Activated T-cell treated with anti-CD3 and anti-CD28 coated beads, Interleukin-2, amount 50 U/mL, for 24 hours (primary cell): ENCODE measurements at places on chromosomes 16 and 17.

- no peak for DNase-seq
Observed at GRCh38 chr17:2481760-2482159, 29.9 kb downstream of the METTL16 start.

- DNase-seq = no peak
Observed at GRCh38 chr16:68281368-68282063, 17.2 kb downstream of the SLC7A6 start.

DNA sequence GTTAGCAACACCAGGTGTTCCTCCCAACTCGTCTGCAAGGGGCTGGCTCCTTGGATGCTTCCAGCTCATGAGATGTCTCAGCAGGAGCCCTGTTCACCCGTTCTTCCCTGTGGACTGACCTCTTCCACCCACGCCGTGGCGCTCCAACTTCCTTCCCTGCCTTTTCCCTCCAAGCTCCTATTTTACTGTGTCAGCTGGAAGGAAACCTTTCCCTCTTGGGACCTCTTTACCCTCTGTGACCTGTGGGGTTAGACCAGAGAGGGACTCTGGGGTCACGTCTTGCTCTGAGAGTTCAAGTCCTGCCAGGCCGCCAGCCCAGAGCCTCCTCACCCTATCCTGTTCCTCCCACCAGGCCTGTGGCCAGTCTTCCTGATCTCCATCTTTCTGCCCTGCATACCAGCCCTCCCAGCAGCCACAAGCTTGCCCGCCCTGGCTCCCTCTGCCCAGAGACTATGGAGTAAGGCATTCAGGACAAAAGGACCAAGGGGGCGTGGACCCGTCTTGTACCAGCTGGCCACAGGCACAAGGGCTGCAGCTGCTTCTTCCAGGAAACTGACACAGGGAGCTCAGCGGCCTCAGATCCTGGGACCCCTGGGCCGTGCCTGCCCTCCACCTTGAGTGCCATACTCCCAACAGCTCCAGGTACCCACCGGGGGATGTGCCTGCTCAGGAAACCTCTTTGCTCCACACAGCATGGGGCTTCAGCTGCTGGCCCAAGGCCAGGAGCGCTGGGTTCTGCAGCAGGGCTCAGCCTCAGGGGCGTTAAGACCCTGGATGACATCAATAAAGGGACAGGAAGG is 3.0 kb downstream of the PAQR4 start:
- no peak for DNase-seq

GRCh38 chr17:35188111-35188510 is 6.1 kb downstream of the SLC35G3 start:
- DNase-seq = no peak

DNA sequence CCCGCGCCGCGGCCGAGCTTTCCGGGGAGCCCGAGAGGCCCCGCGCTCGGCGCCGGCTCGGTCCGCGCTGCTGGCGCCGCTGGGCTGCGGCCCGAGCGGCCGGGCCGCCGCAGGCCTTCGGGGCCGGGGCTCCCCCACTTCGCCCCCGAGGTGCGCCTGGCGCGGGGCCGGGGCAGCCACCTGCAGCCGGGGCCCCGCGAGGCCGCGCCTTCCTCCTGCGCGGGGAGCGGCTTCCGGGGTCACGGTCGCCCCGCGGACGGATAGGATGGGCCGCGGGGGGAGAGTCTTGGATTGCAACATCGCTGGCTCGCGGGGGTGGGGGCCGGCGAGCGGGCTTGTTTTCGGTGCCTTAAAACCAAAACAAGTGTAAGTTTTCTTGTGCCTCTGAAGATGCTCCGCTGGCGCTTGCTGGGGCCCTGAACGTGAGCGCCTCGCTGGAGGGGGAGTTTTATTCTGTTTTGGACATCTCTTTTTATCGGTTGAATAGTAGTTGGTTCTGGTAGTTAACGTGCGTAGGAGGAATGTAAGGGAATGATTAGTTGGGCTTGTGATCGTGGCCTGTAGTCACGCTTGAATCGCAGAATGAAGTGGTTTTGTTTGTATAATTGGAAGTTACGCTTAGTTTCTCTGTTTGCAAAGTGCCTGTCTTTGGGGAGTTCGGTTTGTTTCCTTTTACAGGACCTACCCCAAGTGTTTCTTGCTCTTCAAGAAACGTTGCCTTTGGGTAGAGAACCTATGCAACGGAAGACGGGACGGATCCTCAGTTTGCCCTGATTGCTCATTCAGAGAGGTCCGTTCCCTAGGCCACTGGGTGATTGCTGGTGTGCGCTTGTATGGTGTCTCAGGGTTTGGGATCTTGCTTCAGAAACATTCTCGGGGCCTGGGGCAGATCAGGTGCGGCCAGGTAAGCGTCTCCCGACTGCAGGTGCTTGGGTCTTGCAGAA is 724 bp downstream of the UBE2I start:
- DNase-seq = peak; percentile 75

DNA sequence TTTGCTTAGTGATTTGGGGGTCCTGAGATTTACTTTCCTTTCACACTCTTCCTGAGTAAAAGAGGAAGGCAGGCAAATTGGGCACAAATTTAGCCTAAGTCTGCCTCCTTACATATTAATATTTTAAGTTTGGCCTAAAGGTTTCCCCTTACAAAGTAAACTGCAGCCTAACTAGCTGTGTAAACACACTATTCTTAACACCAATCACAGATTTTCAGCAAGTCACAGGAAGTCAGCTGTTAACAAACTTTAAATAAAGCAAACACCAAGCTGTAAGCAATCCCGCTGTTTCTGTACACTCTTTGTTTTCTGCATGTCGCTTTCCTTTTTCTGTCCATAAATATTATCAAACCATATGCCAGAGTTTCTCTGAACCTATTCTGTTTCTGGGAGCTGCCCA is 45.1 kb upstream of the ABCC11 start:
- no peak for DNase-seq

DNA sequence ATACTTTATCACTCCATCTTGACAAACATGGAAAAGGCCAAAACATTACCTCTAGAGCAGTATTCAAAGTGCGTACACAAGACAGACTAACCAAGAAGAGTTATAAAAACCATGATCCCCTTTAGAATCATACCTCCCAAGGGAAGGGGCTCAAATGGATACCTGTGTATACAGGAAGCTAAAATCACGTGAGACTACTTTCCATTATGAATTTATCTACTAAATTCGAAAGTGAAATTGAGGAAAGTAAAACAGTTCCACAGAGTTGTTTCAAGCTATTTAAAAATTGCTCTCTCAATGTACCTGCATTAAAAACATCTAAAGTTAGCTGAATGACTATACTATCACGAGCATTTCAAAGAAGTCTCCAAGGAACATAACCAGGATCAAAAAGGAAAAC is 32.7 kb downstream of the AP1G1 start:
- DNase-seq = no peak

GRCh38 chr17:72545766-72546165 is 424.9 kb downstream of the SOX9 start:
- DNase-seq = no peak

GRCh38 chr16:67013823-67014633 is 14.9 kb upstream of the CBFB start:
- peak; percentile 82 for DNase-seq

DNA sequence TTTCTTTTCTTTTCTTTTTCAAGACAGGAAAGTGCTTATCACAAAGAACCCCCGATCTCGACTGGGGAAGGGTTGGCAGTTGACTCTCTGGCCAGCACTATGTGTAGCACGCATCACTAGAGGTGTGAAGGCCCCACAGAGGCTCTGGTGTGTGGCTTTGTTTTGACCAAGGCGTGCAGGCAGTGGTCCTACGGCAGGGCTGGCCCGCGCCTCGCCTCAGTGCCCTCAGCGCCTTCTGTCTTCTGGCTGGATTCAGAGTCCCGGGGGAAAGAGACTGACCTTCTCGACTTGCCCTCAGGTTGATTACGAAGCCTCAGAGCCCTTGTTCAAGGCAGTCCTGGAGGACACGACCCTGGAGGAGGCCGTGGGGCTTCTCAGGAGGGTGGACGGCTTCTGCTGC is 18.7 kb downstream of the SGSH start:
- DNase-seq = no peak

DNA sequence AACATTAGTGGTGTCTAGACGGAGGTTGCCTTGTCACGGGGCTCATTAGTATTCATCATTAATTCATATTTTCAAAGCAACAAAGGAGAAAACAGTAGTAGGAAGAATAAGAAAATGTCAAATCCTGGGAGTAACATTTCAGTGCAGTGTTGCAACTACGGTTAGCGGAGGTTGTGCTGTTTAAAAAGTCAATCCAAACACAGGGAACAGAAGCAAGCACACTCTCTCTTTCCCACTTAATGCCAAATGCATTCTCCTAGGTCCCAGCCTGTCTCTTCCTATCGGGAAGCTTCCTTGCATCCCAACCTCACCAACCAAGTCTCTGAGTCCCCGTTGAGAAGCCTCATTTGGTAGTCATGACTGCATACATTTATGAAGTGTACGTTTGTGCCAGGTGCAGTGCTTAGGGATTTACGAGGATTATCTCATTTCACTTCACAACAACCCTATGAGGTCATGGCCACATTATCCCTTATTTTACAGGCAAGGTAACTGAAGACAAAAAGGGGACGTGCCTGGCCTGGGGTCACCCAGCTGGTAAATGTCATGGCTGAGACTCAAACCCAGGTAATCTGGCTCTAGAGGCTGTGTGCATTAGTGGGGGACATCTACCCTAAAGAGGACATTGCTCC is 283.6 kb upstream of the SALL1 start:
- DNase-seq = no peak

GRCh38 chr16:49021136-49021535 is 260.5 kb downstream of the CBLN1 start:
- no peak for DNase-seq

DNA sequence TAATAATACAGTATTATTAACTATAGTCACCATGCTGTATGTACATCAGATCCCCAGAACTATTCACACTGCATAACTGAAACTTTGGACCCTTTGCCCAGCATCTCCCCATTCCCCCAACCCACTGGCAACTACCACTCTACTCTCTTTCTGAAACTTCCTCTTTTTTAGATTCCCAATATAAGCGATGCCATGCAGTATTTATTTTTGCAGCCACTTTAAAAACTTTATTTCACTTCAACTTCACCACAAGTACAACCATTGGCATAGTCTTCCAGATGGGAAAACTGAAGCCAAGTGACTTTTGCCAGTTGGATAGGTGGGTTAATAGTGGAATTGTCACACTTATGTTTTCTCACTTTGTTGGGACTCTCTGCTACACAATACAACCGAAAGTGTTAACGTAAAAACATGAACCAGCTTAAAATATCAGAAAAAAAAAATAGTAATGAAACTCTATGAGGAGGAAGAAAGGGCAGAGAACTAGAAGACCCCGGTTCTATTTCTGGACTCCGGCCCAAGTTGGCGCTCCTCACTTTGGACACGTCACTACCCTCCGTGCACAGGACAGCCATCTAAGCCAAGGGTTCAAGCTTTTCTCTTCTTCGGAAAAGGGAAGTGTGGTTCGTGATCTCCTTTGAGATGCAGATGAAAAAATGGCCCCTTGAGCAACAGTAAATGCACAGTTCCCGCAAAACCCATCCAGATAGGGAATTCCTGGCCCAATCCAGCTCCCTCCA is 743 bp downstream of the SHCBP1 start:
- DNase-seq = no peak

DNA sequence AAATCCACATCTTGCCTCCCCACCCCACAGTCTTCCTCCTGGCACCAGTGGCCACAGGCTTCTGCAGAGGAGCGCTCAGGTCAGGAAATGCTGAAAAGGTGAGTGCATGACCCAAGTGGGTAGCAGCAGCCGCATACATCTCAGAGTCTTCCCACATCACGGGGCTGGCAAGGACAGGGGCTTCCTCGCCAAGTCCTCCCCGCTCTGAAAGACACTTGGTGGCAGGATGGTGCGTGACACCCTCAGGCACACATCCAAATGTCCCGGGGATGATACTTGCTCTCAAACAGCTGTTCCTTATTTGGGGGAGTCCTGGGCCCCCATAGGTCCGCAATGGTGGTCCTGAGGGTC is 8.8 kb upstream of the SLC16A5 start:
- DNase-seq = no peak

DNA sequence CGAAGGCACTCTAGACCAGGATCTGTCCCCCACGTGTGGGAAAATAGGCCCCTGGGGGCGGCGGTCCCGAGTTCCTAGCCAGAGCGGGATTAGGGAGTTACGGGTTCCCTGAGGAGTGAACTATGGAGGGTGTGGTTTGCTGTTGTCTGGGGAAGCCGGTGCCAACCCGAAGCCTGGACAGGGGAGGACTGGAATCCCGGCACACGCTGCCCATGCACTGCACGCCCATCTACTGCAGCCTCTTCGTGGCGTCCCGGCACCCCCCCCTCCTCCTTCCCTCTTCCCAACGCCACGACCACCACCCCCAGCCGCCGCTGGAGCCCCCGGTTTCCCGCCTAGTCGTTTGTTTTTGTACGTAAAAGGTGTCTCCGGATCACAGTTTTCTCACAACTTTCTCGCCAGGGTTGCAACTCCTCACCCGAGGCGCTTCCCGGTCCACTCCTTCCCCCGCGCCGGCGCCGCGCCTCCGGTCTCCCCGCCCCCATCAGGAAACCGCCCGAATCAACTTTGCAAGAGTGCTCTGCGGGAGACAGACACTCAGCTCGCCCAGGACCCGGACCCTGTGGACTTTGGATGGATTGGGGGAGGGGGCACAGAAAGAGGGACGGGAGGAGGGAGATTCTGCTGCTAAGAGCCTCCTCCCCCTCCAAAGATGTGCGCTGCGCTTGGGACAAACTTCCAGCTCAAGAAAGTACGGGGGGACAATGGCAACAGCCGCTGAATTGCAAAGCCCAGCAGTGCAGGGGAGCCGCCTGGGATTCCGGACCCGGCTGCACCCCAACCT is 1.4 kb upstream of the LHX1 start:
- no peak for DNase-seq

DNA sequence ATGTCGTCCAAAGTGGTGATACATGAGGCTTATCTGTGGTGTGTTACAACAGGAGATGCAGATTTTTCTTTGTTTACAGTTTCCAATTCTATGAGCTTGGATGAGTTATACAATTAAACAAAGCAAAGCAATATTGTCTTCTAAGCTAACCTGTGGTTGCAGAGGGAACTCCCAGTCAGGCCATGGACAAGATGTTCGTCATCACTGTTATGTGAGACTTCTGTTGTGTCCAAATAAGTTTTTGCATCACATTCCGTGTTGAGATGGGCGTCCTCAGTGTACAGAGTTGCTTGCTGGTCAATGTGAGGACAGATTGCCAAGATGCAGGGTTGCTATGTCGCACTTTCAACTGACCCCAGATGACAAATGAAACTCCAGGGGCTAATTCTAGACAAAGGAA is 189.3 kb downstream of the IRF8 start:
- DNase-seq = no peak

GRCh38 chr16:88747588-88748301 is 37.3 kb downstream of the PIEZO1 start:
- DNase-seq = peak; percentile 52
